ENCODE measurements at places on chromosomes 13 and 19. TPM values are rescaled to one million over a fixed set of nuclear protein-coding genes. Genes with fewer than 3 reads are reported as not detected.

- peaks cover 11% of the 10 kb centered on the region for H3K36me3 ChIP-seq
- H3K27ac ChIP-seq, result no peak overlapping the region
- no peak overlapping the region for H3K4me3 ChIP-seq
Measured at GRCh38 chr19:7924651-7925170, 1.2 kb downstream of the CTXN1 start.

Gene MADCAM1
- not detected for total RNA-seq

GRCh38 chr19:9323919-9324583 lies at the start of gene ZNF559:
TSS of gene ZNF559 (plus strand) at chr19:9324179. CDS start at chr19:9338550, 14,371 bp downstream.
- H3K4me1 ChIP-seq, result peaks cover 6% of the 10 kb centered on the region
- peak within 1 kb of the TSS; percentile 67 for H3K4me3 ChIP-seq
- H3K27ac ChIP-seq, result peak within 1 kb of the TSS; percentile 72
- peak; percentile 60 for DNase-seq
- no peaks in the 10 kb centered on the region for H3K36me3 ChIP-seq

DNA sequence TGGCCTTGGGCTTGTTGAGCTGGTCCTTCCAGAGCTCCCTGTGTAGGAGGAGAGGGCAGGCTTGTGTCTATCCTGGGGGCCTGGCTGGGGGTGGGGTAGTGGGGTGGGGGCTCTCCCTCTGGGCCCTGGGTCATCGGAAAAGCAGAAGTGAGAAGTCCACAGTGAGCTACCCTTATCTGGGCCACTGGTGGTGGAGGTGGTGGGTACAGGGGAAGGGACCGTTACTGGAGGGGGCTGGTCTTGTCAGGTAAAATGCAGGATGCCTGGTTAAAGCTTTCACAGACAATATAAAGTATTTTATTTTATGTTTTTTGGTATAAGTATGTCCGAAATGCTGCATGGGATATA lies 342 bp upstream of the SIGLEC10 start:
- peaks cover 12% of the 10 kb centered on the region for H3K27me3 ChIP-seq
- DNase-seq, result no peak
- H3K27ac ChIP-seq, result no peak overlapping the region
- H3K36me3 ChIP-seq, result no peaks in the 10 kb centered on the region
- no peaks in the 10 kb centered on the region for H3K4me1 ChIP-seq

Gene CCDC8
- 0.46 TPM for total RNA-seq

Gene PLPP2
- total RNA-seq, result 1.2 TPM

GRCh38 chr13:102763741-102764140 lies 9.8 kb downstream of the TEX30 start:
- no peak overlapping the region for H3K27ac ChIP-seq
- no peaks in the 10 kb centered on the region for H3K27me3 ChIP-seq
- peaks cover 9% of the 10 kb centered on the region for H3K36me3 ChIP-seq
- no peak for DNase-seq

DNA sequence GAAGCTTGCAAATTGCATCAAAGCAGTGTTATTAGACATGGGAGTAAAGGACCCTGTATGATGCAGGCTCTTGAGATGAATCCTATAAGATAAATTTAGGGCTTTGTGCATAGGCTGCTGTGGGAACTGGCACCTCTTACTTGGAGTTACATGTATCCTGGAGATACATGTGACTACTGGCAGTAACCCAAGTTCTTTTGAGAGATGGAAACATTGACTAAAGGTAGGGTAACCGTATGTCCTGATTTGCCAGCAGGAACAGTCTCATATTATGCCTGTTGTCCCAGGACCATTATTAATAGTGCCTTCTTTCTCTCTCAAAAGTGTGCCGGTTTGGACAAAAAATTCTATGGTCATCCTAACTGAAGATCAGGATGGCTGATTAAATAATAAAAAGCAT lies 195.4 kb downstream of the LACC1 start:
- H3K4me3 ChIP-seq, result no peak overlapping the region
- no peak overlapping the region for H3K27ac ChIP-seq
- H3K36me3 ChIP-seq, result no peaks in the 10 kb centered on the region
- H3K4me1 ChIP-seq, result peaks cover 10% of the 10 kb centered on the region
- H3K27me3 ChIP-seq, result no peaks in the 10 kb centered on the region
- no peak for DNase-seq

- no peak overlapping the region for H3K27ac ChIP-seq
- DNase-seq, result no peak
- no peaks in the 10 kb centered on the region for H3K27me3 ChIP-seq
- H3K4me3 ChIP-seq, result no peak overlapping the region
- H3K36me3 ChIP-seq, result peaks cover 11% of the 10 kb centered on the region
Measured at GRCh38 chr13:100212904-100213553, 124.1 kb downstream of the PCCA start.

- peak within 1 kb of the TSS; percentile 80 for H3K4me3 ChIP-seq
- H3K27ac ChIP-seq, result peak within 1 kb of the TSS; percentile 95
- no peak for DNase-seq
- H3K36me3 ChIP-seq, result no peaks in the 10 kb centered on the region
- peaks cover 24% of the 10 kb centered on the region for H3K4me1 ChIP-seq
- no peaks in the 10 kb centered on the region for H3K27me3 ChIP-seq
Measured at GRCh38 chr19:29714953-29715700, at the start of gene C19orf12. TSS of gene C19orf12 (minus strand) at chr19:29715261. CDS start at chr19:29708413, 6,848 bp downstream.

Gene SERTAD3
- 12.9 TPM for total RNA-seq

Gene DIRAS1
- total RNA-seq, result 2.0 TPM

DNA sequence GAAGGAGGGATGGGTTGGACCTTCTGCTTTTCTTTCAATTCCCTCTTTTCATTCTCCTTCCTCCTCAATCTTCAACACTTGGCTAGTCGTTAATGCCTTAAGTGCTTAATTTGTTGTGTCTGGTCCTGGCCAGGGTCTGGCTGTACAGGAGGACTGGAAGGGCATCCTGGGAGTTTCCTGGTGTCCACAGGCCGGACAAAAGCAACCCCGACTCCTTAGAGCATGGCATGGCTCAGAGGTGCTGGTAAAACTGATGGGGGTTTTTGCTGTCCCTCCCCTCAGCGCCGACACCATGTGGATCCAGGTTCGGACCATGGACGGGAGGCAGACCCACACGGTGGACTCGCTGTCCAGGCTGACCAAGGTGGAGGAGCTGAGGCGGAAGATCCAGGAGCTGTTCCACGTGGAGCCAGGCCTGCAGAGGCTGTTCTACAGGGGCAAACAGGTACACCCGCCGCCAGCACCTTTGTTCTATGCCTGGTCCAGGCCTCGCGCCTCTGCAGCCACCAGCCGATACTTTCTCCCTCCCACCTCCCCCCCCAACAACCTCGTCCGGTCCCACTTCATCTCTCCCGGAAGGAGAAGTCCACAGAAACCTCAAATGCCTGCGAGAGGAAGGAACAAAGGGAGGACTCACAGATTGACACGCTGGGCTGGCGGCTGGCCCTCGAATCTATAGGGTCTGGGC lies 1.4 kb downstream of the UHRF1 start:
- no peak overlapping the region for H3K27ac ChIP-seq
- DNase-seq, result no peak
- peaks cover 20% of the 10 kb centered on the region for H3K4me1 ChIP-seq
- no peaks in the 10 kb centered on the region for H3K36me3 ChIP-seq
- H3K4me3 ChIP-seq, result peak overlapping the region; percentile 80
- no peaks in the 10 kb centered on the region for H3K27me3 ChIP-seq

GRCh38 chr19:2648099-2648498 lies 54.4 kb downstream of the GNG7 start:
- DNase-seq, result no peak
- H3K27me3 ChIP-seq, result no peaks in the 10 kb centered on the region
- no peak overlapping the region for H3K27ac ChIP-seq
- H3K4me1 ChIP-seq, result no peaks in the 10 kb centered on the region
- H3K4me3 ChIP-seq, result no peak overlapping the region

DNA sequence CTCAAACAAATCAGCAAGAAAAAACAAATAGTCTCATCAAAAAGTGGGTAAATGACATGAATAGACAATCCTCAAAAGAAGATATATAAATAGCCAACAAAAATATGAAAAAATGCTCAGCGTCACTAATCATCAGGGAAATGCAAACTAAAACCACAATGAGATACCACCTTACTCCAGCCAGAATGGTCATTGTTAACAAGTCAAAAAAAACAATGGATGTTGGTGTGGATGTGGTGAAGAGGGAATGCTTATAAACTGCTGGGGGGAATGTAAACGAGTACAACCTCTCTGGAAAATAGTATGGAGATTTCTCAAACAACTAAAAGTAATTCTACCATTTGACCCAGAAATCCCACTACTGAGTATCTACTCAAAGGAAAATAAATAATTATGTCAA lies 239.2 kb upstream of the RFC3 start:
- no peaks in the 10 kb centered on the region for H3K27me3 ChIP-seq
- no peaks in the 10 kb centered on the region for H3K36me3 ChIP-seq
- no peak for DNase-seq
- peaks cover 2% of the 10 kb centered on the region for H3K4me1 ChIP-seq

Gene ZNF234
- total RNA-seq, result 3.1 TPM

DNA sequence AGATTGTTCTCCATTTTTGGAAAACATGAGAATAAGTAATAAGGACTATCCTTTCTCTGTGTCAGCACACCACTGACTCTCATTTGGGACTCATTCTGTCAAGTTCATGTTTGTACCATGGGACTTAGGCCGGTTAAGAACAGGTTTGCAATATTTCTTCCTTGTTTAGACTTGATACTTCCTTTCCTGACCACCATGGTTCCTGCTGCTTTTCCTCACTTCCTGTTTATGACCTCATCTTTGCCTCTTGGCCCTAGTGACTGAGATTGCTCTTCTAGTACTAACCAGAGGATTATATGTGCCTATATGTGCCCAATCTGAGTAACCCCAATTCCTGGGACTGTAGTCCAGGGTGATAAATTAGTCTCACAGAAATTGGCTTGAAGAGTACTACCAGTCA lies 32.5 kb upstream of the NDFIP2 start:
- H3K4me1 ChIP-seq, result no peaks in the 10 kb centered on the region
- H3K36me3 ChIP-seq, result no peaks in the 10 kb centered on the region
- no peak overlapping the region for H3K4me3 ChIP-seq
- no peak for DNase-seq

Gene RFX1
- total RNA-seq, result 2.7 TPM

DNA sequence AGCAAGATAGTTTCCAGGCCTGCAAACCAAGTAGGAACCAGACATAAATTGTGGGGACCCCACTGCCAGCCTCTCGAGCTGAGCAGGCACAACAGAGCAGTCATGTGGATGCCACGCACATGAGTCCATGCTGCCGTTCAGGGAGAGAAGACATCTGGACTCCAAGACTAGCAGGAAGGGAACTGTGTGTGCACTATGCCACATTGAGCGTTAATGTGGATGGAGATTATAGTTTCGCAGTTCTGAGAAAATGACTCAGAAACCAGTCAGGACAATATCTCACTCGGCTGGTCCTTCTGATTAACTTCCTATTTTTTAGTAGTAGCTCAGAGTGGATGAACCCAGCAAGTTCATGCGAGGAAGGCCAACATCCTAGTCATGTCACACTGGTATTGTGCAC lies 124.9 kb downstream of the CRYL1 start:
- no peaks in the 10 kb centered on the region for H3K27me3 ChIP-seq
- H3K27ac ChIP-seq, result no peak overlapping the region
- no peaks in the 10 kb centered on the region for H3K36me3 ChIP-seq
- H3K4me3 ChIP-seq, result no peak overlapping the region

Gene CD37
- 2.6 TPM for total RNA-seq

GRCh38 chr19:49387936-49388372 lies at the start of gene KASH5:
TSS of gene KASH5 (plus strand) at chr19:49388249. CDS start at chr19:49390884, 2,635 bp downstream.
- no peak within 1 kb of the TSS for H3K27ac ChIP-seq
- H3K4me1 ChIP-seq, result no peaks in the 10 kb centered on the region
- peak; percentile 52 for DNase-seq
- no peaks in the 10 kb centered on the region for H3K36me3 ChIP-seq

DNA sequence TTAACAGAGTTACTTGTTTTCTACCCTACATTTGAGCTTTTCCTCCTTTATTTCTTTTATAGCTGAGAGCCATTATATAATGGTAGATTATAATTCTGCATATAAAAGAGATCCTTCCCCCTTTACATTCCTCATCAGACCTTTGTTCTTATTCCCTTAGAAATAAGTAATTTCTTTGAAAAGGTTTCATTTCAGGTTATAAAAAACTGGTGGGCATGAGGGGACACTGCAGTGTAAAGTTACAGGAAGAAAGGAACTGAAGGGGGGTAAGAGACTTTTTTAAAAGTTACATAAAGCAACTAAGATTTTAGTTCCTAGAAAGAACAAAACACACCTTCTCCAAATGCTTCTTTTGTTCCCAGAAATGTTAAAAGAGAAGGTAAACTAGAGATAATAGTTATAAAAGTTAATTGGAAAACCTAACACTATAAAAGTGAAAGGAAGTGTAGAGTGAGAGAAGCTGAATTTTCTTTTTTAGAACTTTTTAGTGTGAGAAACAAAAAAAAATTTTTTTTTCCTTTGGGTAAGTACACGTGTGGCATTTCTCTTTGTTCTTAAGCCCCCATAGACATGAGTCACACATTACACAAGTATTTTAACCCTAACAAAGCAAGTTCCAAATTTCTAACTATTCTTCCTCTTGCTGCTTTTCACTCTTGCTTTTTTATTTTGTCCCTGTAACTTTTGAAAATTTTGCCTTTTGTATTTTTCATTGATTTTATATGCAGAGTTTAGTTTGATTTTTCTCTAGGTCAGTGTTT lies 106.4 kb upstream of the MLNR start:
- no peak overlapping the region for H3K27ac ChIP-seq
- no peaks in the 10 kb centered on the region for H3K36me3 ChIP-seq
- H3K27me3 ChIP-seq, result no peaks in the 10 kb centered on the region
- H3K4me3 ChIP-seq, result no peak overlapping the region

GRCh38 chr13:114049026-114049425 lies 75.2 kb upstream of the C13orf46 start:
- H3K4me1 ChIP-seq, result no peaks in the 10 kb centered on the region
- DNase-seq, result no peak
- no peaks in the 10 kb centered on the region for H3K36me3 ChIP-seq
- no peak overlapping the region for H3K4me3 ChIP-seq
- no peak overlapping the region for H3K27ac ChIP-seq

GRCh38 chr13:104586051-104586746 lies 1520.0 kb upstream of the SLC10A2 start:
- no peak overlapping the region for H3K4me3 ChIP-seq
- H3K36me3 ChIP-seq, result no peaks in the 10 kb centered on the region
- DNase-seq, result no peak

GRCh38 chr13:29674532-29674931 lies 79.0 kb upstream of the SLC7A1 start:
- no peak for DNase-seq
- no peak overlapping the region for H3K27ac ChIP-seq
- no peaks in the 10 kb centered on the region for H3K4me1 ChIP-seq
- no peaks in the 10 kb centered on the region for H3K27me3 ChIP-seq
- H3K4me3 ChIP-seq, result no peak overlapping the region

Gene CLDND2
- not detected for total RNA-seq

- no peak for DNase-seq
- H3K27me3 ChIP-seq, result peaks cover 4% of the 10 kb centered on the region
- no peaks in the 10 kb centered on the region for H3K36me3 ChIP-seq
- H3K4me1 ChIP-seq, result peaks cover 4% of the 10 kb centered on the region
- no peak overlapping the region for H3K27ac ChIP-seq
Measured at GRCh38 chr19:34508540-34508939, 27.0 kb downstream of the WTIP start.

- peaks cover 4% of the 10 kb centered on the region for H3K36me3 ChIP-seq
- H3K27ac ChIP-seq, result peak overlapping the region; percentile 8
- H3K4me1 ChIP-seq, result peaks cover 58% of the 10 kb centered on the region
- no peak for DNase-seq
- no peak overlapping the region for H3K4me3 ChIP-seq
- H3K27me3 ChIP-seq, result no peaks in the 10 kb centered on the region
Measured at GRCh38 chr19:46913852-46914430, 53.1 kb downstream of the ARHGAP35 start.

Gene ZNF442
- total RNA-seq, result 0.33 TPM

- peaks cover 4% of the 10 kb centered on the region for H3K36me3 ChIP-seq
- peaks cover under 1% of the 10 kb centered on the region for H3K4me1 ChIP-seq
- no peak overlapping the region for H3K27ac ChIP-seq
- H3K4me3 ChIP-seq, result no peak overlapping the region
Measured at GRCh38 chr19:17209126-17210036, 5.8 kb upstream of the USE1 start.

- H3K4me3 ChIP-seq, result no peak overlapping the region
- H3K27me3 ChIP-seq, result no peaks in the 10 kb centered on the region
- DNase-seq, result no peak
- no peak overlapping the region for H3K27ac ChIP-seq
Measured at GRCh38 chr13:60094385-60095088, 69.2 kb downstream of the DIAPH3 start.
